ENCODE measurements at places on chromosomes 7 and 10. TPM values are rescaled to one million over a fixed set of nuclear protein-coding genes. Genes with fewer than 3 reads are reported as not detected.

- DNase-seq: no peak
These were observed 22.0 kb downstream of the PPP1R3C start for GRCh38 chr10:91610919-91611318.

DNA sequence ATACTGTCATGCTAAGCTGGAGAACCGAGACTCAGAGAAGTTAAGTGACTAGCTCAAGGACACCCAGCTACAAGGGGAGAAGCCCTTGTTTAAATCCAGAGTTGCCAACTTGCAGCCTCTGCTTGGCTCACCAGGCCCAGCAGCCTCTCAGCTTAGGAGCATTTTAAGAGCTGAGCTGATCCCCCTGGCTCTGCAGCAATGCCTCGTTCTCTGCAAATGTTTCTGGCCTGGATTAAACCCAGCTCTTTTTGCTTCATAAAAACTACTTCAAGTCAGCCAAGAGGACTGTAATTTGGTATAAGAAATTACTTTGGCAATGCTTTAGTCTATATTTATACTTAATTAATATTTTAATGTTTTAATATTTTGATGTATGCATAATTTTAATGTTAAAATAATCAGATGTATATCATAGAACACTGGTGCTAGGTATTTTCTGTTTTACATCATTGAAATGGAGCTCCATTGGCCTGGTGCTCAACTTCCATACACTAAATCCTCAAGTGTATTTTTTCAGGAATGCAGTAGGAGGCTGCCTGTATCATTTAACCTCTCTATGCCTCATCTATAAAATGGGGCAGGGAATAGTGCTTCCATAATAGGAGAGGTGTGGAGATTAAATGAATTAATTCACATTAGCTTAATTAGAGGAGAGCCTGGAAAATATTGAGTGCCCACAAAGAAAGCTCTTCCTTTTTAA is 184.2 kb downstream of the EMX2 start:
- no peak for DNase-seq

Gene FZD8
- not detected for total RNA-seq

Gene ST8SIA6
- total RNA-seq: 0.60 TPM

Gene OR13A1
- total RNA-seq: 0.15 TPM

DNA sequence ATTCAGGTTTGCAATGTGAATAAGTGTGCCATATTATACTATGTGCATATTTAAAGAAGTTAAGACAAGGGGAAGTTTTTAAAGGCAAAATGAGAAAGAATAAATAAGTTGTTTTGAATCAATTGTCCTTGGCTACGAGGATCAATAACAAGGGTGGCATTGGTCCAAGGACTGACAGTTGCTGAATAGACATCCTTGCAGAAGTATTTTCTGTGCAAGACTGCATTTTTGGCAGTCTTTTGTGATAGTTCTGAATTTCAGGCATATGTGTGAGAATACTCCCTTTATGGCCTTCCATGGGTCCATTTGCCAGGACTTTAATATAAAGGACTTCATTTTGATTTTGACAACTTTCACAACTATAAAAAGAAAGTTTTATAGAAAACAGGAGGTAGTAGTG is 5.4 kb upstream of the LIPA start:
- no peak for DNase-seq

Gene ABLIM1
- 63.1 TPM for total RNA-seq

DNA sequence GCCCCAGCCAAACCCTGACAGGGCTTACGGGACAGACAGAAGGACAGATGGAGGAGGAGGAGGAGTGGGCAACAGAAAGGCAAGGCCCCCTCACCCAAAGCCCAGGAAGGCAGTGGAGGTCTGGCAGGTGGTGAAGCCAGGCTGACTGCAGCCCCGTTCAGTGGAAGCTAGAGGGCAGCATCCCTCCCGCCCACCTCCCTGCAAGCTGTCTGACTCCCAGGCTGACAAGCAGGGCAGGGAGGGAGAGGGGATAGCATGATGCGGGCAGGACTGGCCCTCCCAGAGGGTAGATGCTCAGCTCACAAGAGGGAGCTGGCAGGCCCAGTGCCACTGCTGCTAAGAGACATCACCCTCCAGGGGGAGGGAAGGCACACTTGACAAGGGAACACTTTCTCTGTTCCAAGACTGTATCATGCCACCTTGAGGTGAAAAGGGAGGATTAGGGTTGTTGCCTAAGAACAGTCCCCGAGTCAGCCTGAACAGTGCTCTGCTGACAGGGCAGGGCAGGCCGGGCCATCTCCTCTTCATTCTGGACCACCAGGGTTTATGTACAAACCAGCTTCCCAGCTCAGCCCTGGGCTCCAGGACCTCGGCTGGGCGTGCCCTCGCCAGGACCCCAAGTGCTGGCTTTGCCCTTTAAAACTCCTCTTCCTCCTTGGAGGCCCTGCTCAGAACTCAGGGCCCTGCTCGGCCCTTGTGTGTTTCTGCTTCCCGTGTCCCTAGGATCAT is 61.8 kb downstream of the RASGEF1A start:
- peak; percentile 66 for DNase-seq

- DNase-seq: no peak
These were observed 8.8 kb downstream of the BAG3 start for GRCh38 chr10:119659951-119660350.

DNA sequence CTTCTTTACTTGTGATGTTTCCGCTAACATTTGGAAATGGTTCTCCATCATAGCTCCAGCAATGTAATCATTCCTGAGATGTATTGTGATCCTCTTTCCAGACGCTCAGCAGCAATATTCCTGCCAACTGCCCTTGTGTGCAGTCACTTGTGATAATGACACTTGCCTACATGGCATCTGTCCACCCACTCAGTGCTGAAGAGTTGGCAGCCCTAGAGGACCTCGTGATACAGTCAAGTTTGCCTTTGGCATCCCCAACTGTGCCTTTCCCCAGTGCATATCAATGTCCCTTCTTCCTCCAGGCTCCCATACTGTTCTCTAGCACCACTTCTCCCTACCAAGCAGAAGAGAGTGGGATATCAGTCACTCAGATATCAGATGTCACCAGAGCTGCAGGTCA is 64.9 kb downstream of the MYOF start:
- DNase-seq: no peak

Gene AOAH
- total RNA-seq: not detected

- DNase-seq: no peak
These were observed 201.3 kb downstream of the MYOF start for GRCh38 chr10:93280699-93281366.

DNA sequence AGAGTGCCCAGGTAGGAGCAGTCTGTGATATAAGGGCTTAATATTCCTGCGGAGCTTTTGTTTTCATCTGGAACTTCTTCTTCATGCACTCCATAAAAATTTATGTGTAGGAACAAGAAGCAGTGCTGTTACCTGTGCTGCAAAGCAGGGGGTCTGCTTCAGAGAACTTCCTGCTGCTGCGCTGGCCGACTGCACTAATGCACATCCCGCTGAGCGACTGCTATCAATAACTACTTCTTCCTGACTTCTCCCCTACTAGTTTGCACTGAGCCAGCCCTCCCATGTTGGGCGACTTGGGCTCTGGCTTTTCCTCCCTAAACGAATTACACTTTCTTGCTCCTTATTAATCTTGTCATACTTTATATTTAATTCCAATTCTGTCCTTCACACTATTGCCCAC is 150.3 kb downstream of the NEBL start:
- DNase-seq: no peak

DNA sequence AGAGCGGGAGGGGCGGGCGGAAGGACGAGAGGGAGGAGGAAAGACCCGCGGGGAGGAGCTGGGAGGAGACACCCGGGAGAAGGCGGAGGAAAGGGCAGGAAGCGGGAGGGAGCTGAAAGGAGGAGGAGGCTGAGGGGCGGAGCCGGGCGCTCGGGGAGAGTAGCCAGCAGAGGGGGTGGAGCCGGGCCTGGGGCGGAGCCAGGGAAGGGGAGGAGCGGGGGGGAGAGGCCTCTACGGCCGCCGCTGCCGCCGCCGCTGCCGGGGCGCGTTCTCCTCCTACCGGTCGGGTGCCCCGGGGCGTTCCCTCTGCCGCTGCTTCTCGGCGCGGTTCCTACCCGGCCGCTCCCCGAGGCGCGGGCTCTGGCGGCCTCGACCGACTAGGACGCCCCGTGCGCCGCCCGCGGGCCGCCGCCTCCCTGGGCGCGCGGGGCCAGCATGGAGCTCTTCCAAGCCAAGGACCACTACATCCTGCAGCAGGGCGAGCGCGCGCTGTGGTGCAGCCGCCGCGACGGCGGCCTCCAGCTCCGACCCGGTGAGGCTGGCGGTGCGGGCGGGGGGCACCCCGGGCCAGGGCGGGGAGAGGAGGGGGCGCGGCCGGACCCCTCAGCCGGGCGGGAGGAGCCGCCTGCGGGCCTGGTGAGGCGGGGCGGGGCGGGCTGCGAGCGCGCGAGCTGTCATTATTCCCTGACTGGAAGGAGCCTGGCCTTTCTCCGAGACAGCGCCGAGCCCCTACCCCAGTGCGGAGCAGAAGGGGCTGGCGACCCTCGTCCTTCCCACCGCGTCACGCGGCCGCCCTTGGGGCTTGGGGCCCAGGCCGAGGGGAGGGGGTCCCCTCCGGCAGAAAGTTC is at the start of gene INPP5F:
INPP5F (plus strand) TSS at position 223 of the 848 bp plus-strand sequence; CDS start at position 436, 213 bp downstream.
- peak; percentile 79 for DNase-seq

Data from PC-9 (cell line).